ENCODE measurements at places on chromosomes 11 and 22.

GRCh38 chr11:85712953-85713352, 27.0 kb upstream of the CCDC89 start:
- no peak for DNase-seq

DNA sequence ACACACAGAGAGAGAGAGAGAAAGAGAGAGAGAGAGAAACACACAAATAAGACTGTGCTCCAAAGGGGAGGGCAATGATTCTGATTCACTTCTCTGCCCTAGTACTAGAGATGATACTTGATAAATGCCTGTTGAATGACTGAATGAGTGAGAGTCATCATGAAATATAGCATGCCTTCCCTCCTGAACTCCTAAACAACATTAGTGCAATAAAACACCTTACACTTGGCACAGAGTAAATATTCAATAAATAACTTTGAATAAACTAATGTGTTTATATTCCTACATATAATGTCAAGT, 511.2 kb upstream of the RAG2 start:
- DNase-seq, result no peak

GRCh38 chr11:81237139-81237538, 1496.5 kb downstream of the FAM181B start:
- DNase-seq, result no peak

GRCh38 chr11:8202516-8203413, 33.9 kb upstream of the RIC3 start:
- no peak for DNase-seq

- no peak for DNase-seq
Measured at GRCh38 chr11:16953663-16954062, 60.6 kb downstream of the PLEKHA7 start.

DNA sequence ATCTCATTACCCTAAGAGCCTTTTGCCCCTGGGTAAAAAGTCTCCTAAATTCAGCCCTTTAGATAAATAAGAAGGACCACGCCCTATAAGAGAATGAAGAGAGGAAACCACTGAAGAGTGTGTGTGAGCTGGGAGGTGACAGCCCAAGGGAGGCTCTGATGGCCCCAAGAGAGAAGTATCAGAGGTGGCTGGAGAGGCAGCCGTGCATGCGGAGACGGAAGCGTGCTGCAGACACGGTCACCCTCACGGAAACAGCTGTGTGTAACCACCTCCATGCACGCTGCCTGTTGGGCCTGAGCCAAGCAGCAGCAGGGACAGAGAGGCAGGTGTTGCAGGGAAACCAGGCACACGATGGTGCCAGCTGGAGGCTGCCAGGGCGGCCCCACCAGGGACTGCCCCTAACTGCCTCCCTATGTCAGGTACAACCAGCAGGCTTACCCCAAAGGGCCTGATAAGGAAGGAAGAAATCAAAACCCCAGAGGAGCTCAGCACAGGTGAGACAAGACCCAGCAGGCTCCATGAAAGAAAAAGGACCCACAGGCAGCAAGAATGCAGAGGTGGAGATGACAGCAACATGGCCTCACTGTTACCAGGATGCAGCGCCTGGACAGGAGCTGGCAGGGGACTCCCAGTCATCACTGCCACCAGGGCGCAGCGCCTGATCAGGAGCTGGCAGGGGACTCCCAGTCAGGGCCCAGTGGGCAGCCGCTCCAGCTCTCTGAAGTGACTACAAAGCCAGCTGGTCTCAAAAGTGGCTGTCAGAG, 7.8 kb downstream of the LARGE2 start:
- peak; percentile 32 for DNase-seq

GRCh38 chr22:31160328-31160978, 471 bp downstream of the RNF185 start:
- peak; percentile 15 for DNase-seq

- peak; percentile 77 for DNase-seq
Measured at GRCh38 chr22:49657275-49657973, 170.2 kb downstream of the BRD1 start.

GRCh38 chr22:29080106-29080975, 7.5 kb downstream of the KREMEN1 start:
- DNase-seq, result no peak

DNA sequence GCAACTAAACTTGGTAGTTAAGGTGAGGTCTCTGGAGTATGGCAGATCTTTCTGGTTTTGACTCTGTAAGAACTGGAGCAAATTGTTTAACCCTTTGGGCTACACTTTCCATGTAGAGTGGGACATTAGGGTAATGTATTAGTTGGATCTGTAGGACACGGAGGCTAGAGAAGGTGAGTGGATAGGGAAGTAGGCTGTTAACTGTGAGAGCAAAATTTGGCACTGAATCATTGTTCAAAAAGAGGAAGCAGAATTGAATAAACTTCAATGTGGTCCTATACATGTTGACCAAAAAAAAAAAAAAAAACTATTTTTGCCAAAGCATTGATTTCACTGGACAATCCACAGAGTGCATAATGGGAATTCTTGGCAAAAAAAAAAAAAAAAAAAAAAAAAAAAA, 370.2 kb upstream of the CHORDC1 start:
- DNase-seq, result no peak

GRCh38 chr22:42711281-42711731, 9.4 kb downstream of the A4GALT start:
- no peak for DNase-seq

DNA sequence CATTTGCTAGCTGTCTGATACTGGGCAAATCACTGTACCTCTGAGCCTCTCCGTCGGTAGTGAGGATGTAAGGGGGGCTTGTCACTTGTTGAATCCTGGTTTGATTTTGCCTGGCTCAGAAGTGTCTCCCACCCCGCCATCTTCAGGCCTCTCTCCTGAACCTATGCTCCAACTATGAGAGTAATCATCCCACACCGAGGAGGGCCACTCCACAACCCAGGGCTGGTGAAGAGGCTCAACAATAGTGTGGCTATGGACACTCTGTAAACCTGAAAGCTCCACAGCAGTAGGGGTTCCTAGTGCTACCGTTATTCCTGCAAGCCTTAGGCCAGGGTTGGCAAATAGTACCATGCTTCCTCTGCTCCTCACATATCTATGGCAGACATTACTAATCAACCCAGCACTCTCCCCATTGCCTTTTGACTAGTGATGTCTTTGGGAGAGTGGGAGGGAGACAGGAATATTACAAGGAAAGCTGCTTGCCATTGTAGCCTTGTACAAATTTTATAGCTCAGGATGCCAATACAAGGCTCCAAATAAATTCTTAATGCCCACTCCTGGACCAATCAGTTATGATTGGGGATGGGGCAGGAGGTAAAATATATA, 134.0 kb upstream of the TEAD1 start:
- no peak for DNase-seq

DNA sequence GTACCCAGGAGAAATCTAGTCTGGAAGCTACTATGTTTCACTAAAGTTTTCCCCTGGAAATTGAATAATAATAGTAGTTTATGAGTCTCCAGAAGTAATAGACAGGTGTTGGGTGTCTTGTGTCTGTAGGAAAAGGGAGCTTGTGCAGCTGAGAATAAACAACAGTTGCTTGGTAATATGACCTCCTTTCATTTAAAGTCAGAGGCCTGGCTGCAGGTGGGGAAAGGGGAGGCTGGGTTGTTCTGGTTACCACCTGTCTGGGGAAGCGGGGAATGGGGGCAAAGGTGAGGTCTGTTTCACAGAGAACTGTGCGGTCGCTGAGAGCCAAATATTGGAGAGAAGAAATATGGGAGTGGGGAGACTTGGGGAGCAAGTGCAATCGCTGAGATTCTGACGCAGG, 3.3 kb upstream of the GRAMD1B start:
- no peak for DNase-seq

GRCh38 chr22:32106930-32107329, 52.2 kb downstream of the C22orf42 start:
- peak; percentile 15 for DNase-seq

DNA sequence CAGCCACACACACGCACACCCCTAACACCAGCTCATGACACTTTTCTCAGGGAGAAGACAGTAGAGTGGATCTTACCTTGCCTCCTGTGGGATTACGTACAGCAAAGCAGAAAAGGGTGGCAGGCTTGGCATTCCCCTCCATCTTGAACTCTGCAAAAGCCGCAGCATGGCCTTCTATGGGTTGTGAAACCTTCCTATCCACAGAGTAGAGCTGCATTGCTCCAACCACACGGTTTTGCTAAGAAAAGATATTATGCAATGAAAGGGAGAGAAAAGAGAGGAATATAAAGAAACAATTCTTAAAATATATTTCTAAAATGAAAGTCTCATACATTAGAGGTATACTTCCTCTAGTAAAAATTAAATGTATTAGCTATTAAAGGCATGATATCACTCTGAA, 48.8 kb downstream of the CLTCL1 start:
- DNase-seq, result no peak

All from activated naive CD8-positive, alpha-beta T cell treated with anti-CD3 and anti-CD28 coated beads, Interleukin-2, amount 50 U/mL, for 24 hours (primary cell).